ELR (cell line): ENCODE measurements at places on chromosomes 3 and 15.

GRCh38 chr3:119085070-119085439 is 50.4 kb upstream of the IGSF11 start:
- no peak for DNase-seq

DNA sequence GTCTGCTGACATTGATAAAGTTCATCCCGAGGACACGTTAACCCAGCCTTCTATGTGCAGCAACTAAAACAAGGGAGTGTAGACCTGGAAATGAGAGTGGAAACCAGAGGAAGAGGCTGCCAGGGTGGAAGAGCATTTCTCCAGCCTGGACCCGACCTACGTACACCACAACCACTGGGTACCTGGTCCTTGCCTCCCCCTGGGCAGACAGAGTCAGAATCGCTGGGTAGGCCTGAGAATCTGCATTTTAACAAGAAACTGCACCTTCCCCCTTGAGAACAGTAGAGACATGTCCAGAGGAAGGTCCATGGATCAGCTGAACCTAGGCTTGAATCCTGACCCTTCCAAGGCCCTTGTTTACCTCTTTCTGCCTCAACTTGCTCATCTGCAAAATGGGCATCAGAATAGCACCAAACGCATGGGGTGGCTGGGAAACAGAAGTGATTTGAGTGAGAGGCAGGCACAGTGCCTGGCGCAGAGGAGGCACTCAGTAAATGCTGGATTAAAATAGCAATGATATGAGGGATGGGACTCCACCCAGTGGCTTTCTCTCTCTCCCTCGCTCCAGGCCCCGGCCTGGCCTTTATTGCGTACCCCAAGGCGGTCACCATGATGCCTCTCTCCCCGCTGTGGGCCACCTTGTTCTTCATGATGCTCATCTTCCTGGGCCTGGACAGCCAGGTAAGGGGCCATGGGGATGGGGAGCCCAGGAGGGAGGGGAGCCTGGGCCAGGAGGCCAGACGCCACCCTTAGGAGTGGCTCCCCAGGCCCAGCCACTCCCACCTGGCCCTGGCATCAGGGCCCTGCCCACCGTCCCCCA is 66.9 kb upstream of the SLC6A1 start:
- DNase-seq = no peak

GRCh38 chr15:38212729-38213351 is 39.8 kb upstream of the SPRED1 start:
- DNase-seq = no peak

DNA sequence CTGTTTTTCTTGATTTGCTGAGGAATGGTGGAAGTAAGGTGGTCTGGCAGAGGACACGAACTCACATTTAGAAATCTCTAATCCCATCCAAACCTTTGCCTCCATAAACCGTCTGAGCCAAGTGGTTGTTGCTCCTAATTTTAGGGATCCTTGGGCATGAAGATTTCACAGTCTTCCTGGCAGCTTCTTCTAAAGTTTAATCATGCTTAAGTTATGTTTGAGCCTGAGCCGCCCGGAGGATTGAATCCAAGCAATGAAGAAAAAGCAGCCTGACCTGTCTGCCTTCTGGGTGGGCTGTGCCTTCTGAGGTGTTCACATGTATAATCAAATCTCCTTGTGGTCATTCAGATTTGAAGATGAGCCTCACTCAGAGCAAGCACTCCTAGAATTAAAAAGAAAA is 249.0 kb downstream of the CD47 start:
- no peak for DNase-seq

DNA sequence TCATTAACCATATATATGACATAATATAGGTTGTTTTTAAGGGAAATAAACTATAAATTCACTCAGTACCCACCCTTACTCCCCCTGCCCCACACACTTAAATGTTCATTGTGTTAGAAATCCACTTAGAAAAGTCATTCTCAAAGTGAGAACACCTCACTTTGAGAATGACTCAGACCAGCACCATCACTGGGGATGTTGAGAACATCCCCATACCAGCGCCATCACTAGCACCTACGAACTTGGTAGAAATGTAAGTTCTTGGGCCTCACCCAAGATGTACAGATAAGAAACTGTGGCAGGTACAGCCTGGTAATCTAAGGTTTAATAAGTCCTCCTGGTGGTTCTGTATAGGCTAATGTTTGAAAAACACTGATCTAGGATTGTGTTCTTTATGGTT is 362.6 kb downstream of the LPP start:
- DNase-seq = no peak

- no peak for DNase-seq
These were observed 7.6 kb upstream of the PRICKLE2 start for GRCh38 chr3:64232821-64233220.

DNA sequence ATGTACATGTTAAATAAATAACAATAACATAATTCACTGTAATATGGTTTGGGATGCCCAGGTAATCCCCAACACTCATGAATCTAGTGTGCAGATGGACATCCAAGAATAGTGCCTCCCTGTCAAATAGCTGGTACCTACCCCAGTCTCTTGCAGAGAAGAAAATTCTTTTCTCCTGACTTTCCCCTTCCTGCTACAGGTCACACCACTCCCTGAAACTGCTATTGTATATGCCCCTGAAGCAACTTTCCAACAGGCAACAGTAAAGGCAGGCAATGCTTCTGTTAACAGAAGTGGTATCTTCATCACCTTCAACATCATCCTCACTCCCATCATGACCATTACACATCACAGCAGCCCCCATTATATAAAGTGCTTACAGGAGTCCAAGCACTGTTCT is 431.6 kb downstream of the MAGI1 start:
- peak; percentile 10 for DNase-seq

DNA sequence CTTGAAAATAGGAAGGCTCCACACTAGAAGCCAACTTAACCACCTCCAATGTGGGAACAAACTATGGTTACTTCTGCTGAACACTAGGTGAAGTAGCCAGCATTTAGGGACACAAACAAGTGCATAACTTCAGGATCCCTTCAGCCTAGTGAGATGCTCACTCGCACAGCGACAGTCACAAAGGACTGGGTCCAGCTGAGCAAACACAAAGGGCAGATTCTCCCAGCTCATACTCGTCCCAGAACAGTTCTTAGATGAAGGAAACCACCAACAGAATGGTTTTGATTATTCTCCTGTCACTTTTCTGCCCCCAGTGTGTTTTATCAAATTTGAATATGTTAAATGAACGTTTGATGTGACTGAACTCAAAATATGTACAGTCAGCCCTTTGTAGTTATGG is 201.6 kb downstream of the KCNAB1 start:
- no peak for DNase-seq

GRCh38 chr3:63670544-63670943 is 18.1 kb downstream of the SNTN start:
- DNase-seq = no peak

DNA sequence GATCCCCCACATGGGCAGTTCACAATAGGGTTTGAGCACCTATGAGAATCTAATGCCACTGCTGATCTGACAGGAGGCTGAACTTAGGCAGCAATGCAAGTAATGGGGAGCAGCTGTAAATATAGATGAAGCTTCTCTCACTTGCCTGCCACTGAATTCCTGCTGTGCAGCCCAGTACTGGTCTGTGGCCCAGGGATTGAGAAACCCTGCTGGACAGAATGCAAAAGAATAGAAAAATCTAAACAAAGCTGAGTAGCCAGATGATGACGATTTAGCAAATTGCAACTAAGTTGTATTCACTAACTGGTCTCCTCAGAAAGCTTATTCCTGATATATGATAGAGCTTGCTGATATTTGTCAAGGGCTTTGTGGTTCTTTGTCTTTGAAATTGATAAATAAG is 34.3 kb upstream of the APH1B start:
- no peak for DNase-seq

DNA sequence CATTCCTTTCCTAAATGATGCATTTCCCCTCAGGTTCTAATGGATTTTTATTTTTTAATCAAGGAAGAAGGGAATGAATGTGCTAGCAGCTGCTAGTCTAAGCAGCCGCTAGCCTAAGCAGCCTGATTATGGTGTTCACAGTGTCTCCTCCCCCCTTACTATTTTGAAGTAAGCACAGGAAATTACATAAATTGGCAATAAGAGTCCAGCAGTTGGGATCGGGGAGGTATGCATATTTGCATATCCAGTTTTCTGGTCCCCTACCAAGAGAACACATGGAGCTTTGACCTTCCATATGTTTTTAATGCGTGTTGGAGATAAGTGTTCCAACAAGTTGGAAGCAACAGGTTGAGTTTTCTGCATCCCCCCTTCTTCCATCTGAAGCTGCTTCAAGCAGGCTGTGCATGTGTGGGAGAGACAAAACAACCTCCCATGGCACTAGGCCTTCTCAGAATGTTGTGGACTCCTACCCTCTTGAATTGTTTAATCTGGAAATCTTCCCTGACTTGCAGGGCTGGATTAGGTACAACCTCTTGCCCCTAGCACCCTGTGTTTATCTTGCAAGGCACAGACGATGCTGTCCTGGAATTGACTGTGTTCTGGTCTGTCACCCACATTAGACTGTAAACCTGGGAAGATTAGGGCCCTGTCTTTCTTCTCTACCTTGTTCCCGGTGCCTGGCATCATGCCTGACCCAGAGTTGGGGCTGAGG is 124.8 kb upstream of the LRIG1 start:
- DNase-seq = no peak

- DNase-seq = no peak
These were observed 108.5 kb downstream of the APBA2 start for GRCh38 chr15:28994142-28994830.

DNA sequence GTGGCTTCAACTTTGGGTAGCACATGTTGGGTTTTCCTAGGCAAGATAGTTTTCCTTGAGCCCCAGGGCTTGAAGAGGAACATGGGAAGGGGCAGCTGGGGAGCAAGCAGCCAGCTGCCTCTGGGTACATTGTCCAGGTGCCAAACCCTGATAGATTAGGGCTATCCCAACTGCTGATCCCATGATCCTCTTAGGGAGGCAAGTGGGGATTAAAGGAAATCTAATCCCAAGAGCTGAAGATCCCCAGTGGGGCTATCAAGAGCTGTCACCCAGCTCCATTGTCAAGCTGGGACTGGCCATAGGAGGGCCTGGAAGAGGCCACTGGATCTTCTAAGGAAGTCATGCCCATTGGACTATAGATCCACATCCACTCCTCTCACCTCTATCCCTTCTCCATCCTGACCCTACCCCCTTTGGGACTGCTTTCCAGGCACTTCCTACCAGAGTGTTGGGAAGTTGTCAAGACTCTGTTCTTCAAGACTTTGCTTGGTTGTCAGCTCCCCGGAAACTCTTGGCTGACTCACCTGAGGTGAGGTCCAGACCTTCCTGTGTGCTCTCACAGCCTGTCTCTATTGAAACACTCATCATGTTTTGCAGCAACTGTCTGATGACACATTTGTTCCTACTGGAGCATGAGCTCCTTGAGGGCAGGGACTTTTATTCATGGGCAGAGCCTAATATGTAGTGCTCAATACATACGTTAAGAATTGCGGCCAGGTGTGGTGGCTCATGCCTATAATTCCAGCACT is 5.9 kb downstream of the CAMK2N2 start:
- peak; percentile 46 for DNase-seq

DNA sequence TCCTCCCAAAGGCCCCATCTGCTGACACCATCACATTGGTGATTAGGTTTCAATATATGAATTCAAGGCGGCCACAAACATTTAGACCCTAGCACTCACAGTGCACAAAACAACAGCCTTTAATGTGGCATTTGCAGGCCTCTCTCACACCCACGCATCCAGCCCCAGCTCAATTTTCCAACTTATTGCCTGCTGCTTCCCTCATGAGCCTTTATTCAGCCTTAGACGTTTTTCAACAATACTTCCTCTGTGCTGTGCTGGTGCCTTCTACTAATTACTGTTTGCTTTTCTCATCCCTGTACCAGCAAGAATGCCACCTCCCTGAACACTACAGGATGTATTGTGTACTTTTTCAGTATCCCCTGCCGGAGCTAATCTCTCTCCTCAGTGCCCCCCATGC is 334.6 kb downstream of the GABRB3 start:
- DNase-seq = no peak

GRCh38 chr3:38147421-38147820 is 9.0 kb downstream of the MYD88 start:
- no peak for DNase-seq

- DNase-seq = no peak
These were observed 10.7 kb downstream of the H1-8 start for GRCh38 chr3:129553719-129554118.

DNA sequence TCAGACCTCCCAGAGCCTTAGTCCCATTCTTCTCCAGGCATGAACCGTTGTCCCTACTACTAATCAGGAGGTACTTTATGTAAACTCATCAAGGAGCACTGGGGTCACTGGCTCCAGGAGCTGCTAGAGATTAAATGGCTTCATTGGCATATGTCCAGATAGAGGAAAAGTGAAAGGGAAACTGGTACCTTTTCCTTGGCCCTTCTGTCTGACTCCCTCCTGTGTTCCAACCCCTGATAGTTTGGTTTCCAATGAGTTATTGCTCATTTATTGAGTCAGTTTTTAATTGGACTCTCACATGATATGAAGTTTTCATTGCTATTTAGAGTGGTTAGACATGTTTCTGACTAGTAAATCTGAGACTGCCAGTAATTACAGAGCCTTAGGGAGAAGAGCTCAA is 130.5 kb upstream of the BFSP2 start:
- peak; percentile 17 for DNase-seq

GRCh38 chr15:25070353-25070963 is 115.7 kb downstream of the SNRPN start:
- DNase-seq = no peak

DNA sequence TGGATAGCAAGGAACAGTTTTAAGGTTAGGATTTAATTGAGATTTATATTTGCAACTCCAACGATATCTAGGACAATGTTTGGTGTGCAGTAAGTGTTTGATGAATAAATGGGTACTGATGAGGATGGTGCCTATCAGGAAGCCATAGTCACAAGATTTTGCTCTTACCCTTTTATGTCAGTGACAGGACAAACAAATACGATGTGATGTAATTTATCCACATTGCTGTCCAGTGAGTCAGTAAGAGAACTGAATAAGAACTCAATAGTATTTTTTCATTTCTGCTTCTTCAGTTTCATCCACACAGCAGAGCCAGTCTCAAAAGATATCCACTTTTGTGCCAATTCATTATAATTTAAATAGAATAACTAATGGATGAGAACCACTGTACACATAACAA is 18.5 kb downstream of the C3orf85 start:
- peak; percentile 76 for DNase-seq

DNA sequence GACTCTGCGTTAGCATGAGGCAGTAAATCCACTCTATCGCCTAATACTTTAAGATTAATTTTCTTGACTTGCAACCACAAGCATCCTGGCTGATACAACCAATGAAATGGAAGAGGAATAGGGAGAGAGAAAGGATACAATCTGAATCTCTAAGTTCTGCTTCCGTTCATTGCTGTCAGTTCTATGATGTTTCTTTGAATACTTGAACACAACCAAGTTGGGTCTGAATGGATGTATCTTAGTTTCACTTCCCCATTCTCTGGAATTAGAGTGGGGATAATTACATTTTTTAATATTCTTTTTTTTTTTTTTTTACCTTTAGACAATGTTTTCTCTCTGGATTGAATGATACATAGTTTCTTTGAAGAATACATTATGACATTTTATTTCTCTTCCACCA is 22.9 kb downstream of the PDE8A start:
- no peak for DNase-seq

- peak; percentile 78 for DNase-seq
These were observed 9.4 kb upstream of the CMSS1 start for GRCh38 chr3:99808163-99808794.

GRCh38 chr3:132265488-132265887 is 51.7 kb upstream of the ACP3 start:
- DNase-seq = no peak

GRCh38 chr3:177538750-177539730 is 341.8 kb upstream of the TBL1XR1 start:
- no peak for DNase-seq

GRCh38 chr3:42804831-42805132 is 492 bp upstream of the HIGD1A start:
- DNase-seq = no peak
